ENCODE measurements at places on chromosomes 16 and 17. TPM values are rescaled to one million over a fixed set of nuclear protein-coding genes. Genes with fewer than 3 reads are reported as not detected.
A peak's percentile ranks its signal among the peaks of the same experiment; 100 is the strongest.

OR1A1 gene
- not detected for polyA plus RNA-seq

LCAT gene
- polyA plus RNA-seq, result 18.0 TPM

GRCh38 chr17:37643869-37644268 lies 623 bp upstream of the DDX52 start:
- DNase-seq, result peak; percentile 11

DNA sequence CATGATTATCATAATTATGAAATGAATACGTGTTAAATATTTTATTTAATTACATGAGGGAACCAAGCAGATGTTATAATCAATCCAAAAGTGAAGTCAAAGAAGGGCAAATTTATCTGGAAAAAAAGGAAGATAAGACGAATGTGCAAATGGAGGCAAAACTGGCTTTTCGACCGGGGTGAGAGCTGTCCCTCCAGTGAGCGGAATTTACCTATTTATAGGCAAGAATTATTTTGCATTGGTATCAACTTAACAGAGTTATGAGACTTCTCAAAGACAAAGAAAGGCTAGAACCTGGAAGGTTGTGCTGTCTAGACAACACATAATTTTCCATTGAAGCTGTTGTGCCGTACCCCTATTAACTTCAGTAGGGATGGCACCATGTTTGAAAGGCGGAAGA lies 1.4 kb upstream of the GGA2 start:
- DNase-seq, result no peak

DNA sequence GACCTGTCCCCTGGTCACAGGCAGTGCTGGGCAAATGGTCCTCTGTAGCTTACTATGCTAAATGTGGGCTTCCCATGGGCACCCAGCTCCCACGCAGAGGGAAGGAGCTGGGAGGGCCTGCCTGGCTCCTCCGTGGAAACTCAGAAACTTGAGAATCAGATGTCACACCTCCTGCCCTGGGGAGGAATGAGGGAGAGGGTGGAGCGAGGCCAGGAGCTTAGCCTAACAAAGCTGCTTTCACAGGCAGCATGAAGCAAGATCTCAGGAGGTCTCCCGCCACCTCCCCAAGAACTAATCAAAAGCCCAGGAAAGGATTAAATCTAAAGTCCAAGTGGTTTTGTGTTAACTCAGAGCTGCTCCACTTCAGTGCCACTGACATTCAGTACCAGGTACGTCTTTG lies 33.6 kb upstream of the XYLT2 start:
- peak; percentile 53 for DNase-seq

DNA sequence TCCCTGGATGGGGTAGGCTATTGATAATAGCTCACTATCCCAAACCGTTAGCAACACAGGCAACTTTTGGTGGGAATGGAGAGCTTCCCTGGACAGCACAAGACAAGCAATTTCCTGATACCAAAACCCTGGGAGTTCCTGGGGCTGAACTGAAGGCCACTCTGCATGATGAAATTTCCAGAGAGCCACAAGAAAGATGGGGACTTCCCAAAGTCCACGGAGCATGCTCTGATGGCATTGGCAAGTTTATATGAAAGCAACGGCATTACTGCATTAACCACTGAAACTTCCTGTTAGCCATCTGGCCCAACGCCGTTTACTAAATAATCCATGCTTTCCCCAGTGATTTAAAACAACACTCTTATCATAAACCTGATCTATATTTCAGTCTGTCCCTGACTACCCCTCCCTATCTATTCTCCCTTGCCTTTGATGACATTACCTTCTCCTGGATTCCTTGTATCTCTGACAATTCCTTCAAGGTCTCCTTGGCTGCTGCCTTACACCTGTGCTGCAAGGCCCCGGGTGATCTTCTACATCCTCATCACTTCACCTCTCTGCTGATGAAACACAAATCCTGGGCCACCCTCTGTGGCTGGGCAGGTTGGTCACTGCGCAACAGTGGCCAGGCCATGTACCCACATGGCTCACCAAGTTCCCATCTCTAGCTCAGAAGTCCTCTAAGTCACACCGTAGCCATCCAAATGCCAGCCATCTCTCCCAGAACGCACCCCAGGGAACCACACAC lies 108.5 kb upstream of the RCVRN start:
- DNase-seq, result no peak

DNA sequence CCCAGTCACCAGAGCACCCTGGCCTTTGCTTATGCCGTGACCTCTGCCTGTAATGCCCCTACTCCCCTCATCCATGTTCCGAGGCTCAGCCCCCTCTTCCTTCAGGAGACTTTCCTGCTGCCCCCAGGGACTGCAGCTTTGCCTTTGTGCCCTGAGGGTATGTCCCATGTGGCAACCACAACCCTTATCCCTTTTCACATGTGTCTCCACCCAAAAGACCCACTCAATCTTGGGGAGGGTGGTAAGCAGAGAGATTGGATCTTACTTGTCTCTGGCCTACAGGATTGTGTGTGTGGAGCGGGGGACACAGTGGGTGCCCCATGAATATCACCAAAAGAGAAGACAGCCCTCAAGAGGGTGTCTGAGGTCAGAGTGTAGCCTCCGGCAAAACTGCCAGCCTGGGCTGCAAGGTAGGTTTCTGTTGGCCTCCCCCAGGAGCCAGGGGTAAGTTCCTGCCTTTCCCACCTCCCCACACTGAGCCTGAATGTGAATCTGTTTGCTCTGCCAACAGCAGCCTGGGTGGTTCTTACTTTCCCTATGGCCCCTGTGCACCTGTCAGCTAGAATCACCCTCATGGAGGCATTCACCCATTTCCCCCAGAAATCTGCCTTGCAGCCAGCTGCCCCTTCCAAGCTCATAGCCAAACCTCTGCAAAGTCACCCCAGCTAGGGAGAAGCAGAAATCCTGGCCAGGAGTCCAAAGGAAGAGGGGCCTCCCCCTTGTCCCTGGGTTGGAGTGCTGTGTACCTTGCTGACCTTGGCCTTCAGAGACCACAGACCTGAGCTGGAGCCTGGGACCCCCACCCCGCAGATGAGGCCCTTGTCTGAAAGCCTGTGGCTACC lies 11.5 kb upstream of the C17orf113 start:
- no peak for DNase-seq

- no peak for DNase-seq
Observed at GRCh38 chr16:7313170-7313569, 19.5 kb upstream of the RBFOX1 start.

DNA sequence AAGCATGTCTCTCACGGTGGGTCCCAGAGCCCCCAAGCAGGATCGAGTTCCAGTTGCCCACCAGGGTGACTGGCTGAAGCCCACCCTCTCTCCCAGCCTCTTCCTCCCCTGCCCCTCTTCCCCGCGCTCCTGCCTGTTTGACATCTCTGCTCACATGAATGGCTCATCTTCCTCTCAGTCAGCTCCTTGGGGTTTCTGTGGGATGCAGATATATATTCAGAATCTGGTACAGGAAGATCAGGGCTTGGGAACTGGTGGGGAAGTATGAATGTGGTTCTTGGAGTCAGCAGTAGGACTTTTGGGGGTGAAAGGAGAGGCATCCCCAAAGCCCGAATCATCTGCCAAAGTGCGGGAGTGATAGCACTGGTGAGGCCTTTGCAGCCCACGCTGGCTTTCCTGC lies 158.9 kb upstream of the CIBAR2 start:
- no peak for DNase-seq

DNA sequence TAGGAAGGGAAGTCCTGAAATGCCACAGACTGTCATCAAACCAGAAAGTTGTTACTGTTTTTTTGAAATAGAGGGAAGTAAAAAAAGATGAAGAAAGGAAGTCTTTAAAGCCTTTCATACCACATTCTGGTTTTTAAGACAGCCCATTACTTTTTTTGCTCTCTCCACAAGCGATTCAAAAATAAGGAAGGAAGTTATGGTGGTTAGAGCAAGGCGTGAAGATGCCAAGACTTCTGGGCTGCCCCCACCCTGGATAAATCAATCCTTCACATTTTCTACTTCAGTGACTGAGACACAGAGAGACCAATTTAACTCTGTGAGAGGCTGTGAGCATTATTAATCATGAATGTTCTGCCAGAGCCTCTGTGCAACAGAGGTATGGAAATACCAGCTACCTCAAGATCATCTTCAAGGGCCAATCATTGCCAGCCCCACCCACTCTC lies 82.3 kb upstream of the BCAR1 start:
- no peak for DNase-seq

PIRT gene
- polyA plus RNA-seq, result not detected

DNA sequence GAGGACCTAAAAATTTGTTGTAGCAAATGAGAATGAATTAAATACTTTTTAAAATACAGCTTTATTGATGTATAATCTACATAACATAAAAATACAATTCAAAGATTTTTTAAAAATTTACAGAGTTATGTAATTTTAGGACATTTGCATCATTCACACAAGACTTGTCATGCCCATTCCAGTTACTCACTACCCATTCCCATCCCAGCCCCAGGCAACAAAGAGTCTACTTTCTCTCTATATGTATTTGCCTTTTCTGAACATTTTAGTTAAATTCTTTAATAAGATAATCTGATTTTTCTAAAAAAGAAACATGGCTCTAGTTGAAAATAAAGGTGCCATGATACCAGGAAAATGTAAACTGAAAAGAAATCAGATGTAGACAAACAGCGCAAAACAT lies 354.2 kb downstream of the PMP22 start:
- DNase-seq, result no peak

- no peak for DNase-seq
Observed at GRCh38 chr16:75104836-75105235, 11.7 kb downstream of the LDHD start.

- DNase-seq, result no peak
Observed at GRCh38 chr17:68853439-68853838, 101.8 kb downstream of the ABCA8 start.

Measured in renal pelvis (tissue), 12 donors.